Adipocyte (in vitro differentiated cells): ENCODE measurements at places on chromosomes 2 and 18.

- peak; percentile 88 for DNase-seq
These were observed 49.1 kb downstream of the KCNIP3 start for GRCh38 chr2:95346231-95346737.

DNA sequence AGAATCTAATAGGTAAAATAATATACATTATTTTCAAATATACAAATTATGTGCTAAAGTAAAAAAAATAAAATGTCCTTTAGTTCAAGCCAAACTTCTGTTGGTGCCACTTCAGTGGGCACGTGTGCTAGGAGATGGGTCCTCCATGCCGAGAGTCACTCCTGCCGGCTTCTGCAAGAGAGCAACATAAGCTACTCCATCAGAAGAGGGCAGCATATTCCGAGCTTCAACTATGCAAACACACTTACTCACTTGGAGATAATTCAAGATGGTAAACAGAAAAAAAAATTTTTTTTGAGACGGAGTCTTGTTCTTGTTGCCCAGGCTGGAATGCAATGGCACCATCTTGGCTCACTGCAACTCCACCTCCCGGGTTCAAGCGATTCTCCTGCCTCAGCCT is 24.4 kb downstream of the CNOT11 start:
- no peak for DNase-seq

DNA sequence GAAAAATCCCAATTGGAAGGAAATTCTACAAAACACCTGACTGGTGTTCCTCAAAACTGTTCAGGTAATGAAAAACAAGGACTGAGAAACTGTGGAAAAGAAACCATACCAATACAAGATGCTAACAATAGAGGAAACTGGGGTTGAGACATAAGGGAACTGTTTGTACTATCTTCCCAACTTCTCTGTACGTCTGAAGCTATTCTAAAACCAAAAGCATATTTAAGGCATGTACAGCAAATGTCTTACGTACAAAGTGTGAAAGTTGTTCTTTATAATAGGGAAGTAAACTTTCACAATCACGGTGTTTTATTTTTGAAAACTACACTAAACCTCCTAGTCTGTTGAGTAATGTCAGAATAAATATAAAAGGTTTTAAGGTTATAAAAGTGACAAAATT is 776.1 kb upstream of the RAB6C start:
- no peak for DNase-seq

- peak; percentile 25 for DNase-seq
These were observed 251.9 kb downstream of the GRB14 start for GRCh38 chr2:164369366-164369765.

DNA sequence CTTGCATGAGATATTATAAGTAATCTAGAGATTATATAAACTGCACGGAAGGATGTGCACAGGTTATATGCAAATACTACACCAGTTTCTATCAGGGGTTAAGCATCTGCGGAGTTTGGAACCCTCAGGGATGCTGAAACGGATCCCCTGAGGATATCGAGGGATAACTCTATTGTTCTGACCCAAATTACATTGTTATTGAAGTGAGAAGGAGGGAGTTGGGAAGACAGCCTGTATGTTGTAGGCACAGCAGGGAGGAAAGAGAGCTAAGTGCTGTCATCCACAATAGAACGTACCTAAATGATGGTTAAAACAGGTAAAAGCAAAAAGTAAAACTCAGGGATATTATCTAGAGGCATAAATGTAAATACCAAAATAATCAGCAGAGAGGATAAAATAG is 44.6 kb upstream of the SMAD2 start:
- no peak for DNase-seq

DNA sequence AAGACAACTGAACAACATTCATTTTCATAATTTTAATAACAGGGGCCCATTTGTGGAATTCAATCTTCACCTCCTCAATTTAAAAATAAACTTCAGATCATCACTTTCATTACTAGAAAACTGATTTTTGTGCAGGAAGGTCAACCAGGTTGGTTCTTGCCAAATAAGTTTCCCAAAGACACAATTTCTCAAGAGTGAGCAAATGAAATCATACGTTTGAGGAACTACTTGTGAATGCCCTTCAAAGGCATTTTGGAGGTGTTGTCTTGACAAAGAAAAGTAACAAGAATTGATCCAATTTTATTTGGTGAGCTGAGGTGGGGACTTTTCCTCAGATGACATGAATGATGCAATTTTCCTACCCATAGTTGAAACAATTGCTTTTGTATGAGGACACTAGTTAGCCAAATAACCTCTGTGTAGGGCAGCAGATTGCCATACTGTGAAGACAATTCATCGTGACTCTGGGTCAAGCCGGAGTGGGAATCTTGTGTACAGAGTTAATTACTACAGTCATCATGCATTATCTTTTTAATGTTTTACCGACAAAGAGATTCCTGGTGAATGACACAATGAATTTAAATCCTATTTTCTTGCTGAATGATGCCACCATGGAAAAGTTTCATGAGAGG is 121.8 kb downstream of the TGFA start:
- DNase-seq: no peak

DNA sequence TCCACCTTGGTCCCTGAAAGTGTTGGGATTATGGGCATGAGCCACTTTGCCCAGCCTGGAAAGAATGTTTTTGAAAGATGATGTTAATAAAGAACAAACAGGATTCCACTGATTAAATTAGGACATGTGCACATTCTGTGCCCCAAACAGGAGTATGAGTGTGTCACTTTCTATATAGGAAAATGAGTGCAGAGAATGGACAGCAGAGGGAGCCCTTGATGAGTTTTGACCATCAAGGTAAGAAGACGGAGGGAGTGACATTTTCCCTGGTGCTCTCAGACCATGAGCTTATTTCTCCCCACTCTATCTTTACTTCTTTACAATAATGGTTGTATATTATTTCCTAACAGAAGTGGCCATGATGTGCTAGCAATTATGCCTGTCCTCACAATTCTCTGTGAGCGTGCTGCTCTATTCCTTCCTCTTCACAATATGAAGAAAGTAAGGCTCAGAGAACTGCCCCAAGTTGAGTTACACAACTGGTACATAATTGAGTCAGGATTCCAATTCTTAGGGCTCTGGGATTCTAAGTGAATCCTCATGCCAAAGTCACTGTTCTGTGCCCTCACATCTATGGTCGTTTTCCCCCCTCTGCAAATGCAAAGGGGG is 20.6 kb downstream of the RPL37A start:
- DNase-seq: peak; percentile 95

DNA sequence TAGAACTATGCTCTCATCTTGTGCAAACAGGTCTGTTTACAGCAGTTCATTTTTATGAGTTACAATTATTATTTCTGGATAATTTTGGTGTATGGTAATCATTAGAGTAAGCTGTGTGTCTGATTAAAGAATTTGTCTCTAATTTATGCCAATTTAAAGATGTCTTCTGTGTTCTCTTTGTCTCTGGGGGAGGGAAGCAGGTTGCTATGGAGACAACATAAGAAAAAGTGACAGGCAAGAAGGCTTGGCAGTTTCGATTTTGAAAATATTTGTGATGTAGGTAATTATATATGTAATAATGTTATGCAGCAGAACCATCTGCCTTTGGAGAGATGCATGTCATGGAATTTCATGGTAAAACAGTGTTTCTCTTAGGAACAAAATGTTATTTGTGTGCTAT is 78.2 kb downstream of the SH3RF3 start:
- no peak for DNase-seq

- DNase-seq: peak; percentile 72
These were observed 420.0 kb downstream of the ZEB2 start for GRCh38 chr2:144099780-144100377.

GRCh38 chr2:44766777-44767176 is 174.7 kb upstream of the SIX3 start:
- DNase-seq: no peak

GRCh38 chr2:67625690-67626475 is 228.8 kb downstream of the ETAA1 start:
- peak; percentile 56 for DNase-seq

DNA sequence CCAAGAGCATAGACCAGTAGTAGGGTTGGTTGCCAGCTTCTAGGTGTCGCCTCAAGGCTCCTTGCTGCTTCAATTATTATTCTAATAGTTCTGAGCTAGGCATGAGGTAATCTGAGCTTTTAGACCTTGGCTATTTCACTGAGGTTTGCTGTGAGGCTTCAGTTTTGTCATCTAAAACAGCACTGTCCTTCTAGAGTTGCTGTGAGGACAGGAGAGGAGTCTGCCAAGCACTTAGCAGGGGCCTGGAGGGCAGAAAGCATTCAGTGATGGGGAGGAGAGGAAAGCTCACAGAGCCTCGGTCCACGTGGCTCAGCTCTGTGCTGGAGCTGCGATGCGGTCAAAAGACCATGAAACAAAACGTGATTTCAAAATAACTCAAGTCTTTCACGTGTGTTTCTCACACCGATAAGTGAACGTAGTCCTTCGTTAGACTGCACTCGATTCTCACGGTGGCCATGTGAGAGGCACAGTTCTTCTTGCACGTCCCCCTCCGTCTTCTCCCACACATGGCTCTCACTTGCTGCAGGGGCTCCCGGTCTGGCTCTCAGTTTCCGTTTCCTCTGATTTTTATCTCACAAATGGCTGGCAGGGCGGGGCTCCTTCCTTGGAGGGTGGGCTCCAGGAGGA is 113.7 kb downstream of the B3GNT2 start:
- no peak for DNase-seq

- no peak for DNase-seq
These were observed 128.4 kb upstream of the MEIS1 start for GRCh38 chr2:66306483-66306882.

- DNase-seq: no peak
These were observed 152.8 kb upstream of the CTAGE1 start for GRCh38 chr18:22570492-22570891.

GRCh38 chr2:104858006-104858978 is 4.4 kb downstream of the POU3F3 start:
- no peak for DNase-seq

DNA sequence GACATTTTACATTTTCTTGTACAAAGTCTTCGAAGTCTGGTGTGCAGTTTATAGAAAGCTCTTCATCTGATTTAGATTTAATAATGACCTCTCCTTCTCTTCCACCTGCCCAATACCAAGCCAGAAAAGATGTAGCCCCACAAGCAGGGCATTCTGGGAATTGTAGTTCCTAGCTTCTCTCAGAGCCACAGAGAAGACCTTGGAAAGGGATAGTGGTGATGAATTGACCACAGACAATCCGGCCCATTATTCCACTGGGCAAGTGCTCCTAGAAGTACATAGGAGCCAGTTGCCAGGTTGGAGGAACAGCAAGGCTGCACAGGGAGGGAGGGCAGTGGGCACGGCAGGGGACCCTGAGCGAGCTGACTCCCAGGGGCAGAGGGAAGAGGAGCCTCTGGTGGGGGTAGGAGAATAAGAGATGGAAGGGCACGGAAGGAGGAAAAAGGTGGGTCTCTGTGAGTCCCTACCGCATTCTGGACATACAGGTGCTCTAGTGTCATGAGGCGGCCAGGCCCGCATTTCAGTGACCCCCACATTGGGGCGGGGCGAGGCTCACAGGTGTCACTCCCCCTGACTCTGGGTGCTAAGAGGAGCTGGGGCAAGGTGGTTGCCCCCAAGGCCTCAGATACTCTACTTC is 152.5 kb upstream of the HAAO start:
- DNase-seq: no peak

DNA sequence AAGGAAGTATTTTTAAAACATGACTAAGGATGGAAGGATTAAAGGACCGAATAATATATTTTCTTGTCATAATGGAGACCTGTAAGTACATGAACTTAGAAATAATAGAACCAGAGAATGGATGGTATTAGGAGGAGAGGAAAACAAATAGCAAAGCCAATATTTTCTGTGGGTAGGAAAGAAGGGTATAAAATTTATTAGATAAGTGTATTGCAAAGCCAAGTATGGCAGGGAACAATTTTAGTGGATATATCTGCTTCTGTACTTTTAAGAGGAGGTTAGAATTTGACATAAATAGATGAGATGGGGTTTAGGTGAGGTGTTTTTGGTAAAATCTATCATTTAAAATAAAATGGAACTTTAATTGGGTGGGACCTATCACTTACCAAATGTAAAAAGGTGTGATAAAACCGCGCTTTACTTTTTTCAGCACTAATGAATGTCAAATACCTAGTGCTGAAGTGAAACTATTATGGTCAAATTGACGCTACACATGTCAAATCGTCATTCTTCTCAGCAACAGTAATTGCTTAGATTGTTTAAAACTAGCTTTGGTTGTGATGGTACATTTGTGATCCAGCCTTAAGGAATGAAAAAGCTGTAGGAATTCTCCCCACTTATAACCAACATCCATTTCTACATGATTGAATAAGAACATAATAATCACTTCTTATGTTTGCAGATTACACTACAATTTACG is 78.1 kb upstream of the ZEB2 start:
- DNase-seq: no peak

DNA sequence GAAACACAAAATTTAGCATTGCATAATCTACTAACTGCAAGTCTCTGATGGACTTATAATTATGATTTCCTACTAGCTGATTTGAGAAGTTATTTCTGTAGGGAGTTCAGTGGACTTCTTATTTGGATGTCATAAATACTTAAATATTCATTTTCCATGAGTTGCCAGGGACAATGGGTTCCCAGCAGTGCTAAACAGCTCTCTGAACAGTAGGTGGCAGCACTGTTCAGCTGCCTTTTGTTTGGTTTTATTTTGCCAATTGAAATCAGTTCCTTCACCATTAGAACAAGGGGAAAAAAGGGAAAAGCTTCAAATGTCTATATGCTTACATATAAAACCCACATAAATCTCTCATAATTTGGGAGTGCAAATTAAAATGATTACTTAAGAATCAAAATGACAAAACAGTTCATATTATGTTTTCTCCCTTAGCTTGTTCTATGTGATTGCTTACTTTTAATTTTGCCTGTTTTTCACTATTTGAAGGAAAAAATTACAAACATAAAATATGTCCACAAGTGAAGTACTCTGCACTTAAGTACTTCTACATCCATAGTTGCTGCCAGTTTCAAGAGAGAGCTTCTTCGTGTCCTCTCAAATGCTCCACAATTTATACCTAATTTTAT is 898.9 kb downstream of the CPS1 start:
- DNase-seq: peak; percentile 81

DNA sequence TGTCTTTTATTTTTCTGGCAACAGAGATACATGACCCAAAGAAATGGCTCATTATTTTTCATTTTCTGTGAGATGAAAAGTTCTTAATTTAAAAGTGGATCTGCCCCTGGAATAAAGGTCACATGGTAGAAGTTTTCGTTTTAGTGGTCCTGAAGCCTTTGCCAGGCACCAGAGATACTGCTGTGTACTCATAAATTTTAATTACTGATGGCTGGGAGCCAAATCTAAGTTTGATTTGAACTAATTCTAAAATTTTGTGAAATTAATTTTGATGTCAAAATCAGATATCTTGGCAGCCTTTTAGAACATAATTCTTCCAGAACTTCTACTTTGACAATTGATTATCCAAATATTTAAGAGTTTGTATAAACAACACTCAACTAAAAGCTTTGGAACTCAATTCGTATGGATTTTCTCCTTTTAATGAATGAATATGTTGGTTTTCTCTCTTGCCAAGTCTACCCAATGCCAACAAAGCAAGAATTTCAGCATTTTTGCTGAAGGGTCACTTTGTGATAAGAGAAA is 128.5 kb upstream of the SP5 start:
- DNase-seq: no peak

GRCh38 chr18:56851774-56852173 is 200.6 kb downstream of the WDR7 start:
- DNase-seq: no peak

GRCh38 chr2:66803726-66804125 is 368.8 kb downstream of the MEIS1 start:
- DNase-seq: peak; percentile 43
